EL (cell line): ENCODE measurements at places on chromosomes 1 and 21.

DNA sequence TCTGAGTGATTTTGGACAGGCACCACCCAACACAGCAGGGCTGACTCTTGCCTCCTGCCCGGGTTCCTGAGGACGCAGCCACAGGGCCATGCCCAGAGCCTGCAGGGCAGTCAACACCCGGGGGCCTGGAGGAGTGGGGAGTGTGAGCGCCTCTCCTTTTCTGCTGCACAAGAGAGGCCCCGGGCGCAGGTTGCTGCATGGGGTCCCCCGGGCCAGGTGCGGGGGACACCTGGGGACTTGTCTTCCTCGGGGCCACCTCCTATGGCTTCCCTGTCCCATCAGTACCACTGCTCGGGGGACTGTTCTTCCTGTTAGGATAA lies 6.9 kb upstream of the TTC34 start:
- no peak for DNase-seq

DNA sequence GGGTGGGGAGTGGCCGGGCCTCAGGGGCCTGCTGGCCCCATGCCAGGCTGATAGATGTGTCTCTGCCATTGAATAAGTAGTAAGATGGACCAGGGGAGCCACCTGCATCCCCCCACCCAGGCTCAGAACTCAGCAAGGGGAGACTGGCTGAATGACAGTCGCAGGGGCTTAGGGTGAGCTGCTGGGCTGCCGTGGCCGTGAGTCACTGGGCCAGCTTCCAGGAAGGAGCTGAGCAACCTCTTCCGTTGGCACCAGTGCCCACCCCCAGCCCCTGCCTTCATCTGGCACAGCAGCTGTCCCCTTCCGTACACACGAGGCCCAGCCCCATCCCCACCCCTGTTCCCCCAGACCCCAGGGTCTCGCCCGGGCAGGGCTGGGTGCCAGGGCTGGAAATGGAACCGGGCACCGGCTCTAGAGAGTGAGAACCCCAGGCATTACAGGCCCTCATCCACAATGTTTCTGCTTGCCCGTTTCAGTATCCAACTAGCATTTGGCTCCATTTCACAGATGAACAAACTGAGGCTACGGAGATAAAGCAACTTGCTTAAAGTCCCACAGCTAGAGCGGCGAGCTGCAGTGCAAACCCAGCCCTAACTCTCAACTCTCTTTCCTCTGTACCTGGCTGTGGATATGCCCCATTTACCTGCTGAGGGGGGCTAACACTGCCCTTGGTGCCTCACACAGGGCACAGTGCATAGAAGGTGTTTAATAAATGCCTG lies 10.2 kb downstream of the WNT4 start:
- DNase-seq, result peak; percentile 78

- no peak for DNase-seq
Observed at GRCh38 chr21:36171336-36171735, 14.7 kb downstream of the DOP1B start.

- DNase-seq, result no peak
Observed at GRCh38 chr1:246768403-246769020, 44.3 kb downstream of the SCCPDH start.

DNA sequence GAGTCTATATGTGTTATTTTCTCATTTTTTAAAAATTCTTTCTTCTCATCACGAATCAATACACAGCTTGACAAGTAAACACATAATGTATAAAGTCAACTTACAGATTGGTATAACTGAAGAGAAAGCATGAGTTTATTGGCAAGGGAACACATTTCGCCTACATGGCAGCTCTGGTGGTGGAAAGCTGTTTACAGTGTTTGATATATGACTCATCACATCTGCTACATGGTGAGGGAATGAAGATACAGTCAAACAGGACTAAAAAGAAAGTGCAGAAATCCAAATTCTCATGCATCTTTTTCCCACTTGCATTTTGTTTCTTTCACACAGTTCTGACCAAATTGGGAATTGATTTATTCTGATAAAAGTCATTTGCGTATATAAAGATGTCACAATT lies 122.2 kb upstream of the ADGRL4 start:
- peak; percentile 79 for DNase-seq

DNA sequence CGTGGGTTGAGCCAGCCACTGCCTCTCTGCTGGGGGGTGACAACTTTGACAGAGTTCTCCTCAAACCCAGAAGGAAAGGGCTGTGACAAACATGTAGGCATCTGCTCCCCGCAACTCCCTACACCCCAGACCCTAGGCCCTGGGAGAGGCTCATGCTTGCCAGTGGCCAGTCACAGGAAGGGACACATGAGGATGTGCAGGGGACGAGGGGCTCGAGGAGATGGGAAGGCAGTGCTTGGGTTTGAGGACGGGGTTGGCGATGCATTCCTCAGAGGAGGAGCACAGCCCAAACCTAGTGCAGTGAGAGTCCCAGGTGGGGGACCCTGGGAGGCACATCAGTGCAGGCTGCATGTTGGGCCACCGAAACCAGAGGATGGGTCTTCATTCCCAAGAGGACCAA lies 62.1 kb downstream of the STUM start:
- no peak for DNase-seq

- no peak for DNase-seq
Observed at GRCh38 chr21:45988366-45989347, 7.1 kb downstream of the COL6A1 start.

DNA sequence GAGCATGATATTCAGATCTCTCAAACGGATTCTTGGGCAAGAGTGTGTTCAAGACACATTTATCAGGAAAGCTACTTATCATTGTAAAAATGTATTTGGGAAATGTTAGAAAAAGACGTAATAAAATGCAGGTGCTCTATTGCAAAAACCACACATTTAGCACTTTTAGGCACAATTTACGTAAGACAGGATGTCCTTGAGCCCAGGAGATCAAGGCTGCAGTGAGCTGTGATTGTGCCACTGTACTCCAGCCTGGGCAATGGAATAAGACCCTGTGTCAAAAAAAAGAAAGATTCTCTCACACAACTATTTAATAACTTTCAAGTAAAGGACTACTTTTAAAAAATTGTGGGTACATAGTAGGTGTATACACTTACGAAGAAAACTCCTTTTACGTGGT lies 18.4 kb downstream of the SLC25A33 start:
- DNase-seq, result no peak

- DNase-seq, result peak; percentile 42
Observed at GRCh38 chr1:6753320-6754140, 31.7 kb upstream of the CAMTA1 start.

GRCh38 chr21:21045518-21045917 lies 47.3 kb downstream of the NCAM2 start:
- no peak for DNase-seq

- no peak for DNase-seq
Observed at GRCh38 chr21:35461700-35462099, 412.6 kb upstream of the RUNX1 start.

GRCh38 chr1:41009466-41009865 lies 12.1 kb downstream of the SLFNL1 start:
- no peak for DNase-seq

GRCh38 chr1:243582326-243582725 lies 267.7 kb downstream of the AKT3 start:
- DNase-seq, result peak; percentile 67

- no peak for DNase-seq
Observed at GRCh38 chr1:211231873-211232272, 27.3 kb upstream of the RCOR3 start.

DNA sequence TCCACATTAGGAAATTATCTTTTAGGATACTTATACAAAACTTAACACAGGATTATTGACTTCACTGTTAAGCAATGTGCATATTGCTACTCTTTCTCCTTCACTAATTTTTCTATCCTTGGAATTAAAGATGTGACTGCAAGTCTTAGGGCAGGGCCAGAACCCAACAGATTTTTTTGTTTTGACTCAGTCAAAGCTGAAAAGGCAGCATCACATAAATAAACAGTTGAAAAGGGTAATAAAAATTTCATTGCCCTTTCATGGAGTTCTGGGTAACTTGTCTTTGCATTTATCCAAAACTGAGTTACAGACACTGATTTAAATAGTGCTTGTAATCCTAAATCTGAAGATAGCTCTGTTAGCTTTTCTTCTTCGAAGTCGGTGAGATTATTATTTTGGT lies 1.9 kb upstream of the TMEM35B start:
- peak; percentile 57 for DNase-seq

DNA sequence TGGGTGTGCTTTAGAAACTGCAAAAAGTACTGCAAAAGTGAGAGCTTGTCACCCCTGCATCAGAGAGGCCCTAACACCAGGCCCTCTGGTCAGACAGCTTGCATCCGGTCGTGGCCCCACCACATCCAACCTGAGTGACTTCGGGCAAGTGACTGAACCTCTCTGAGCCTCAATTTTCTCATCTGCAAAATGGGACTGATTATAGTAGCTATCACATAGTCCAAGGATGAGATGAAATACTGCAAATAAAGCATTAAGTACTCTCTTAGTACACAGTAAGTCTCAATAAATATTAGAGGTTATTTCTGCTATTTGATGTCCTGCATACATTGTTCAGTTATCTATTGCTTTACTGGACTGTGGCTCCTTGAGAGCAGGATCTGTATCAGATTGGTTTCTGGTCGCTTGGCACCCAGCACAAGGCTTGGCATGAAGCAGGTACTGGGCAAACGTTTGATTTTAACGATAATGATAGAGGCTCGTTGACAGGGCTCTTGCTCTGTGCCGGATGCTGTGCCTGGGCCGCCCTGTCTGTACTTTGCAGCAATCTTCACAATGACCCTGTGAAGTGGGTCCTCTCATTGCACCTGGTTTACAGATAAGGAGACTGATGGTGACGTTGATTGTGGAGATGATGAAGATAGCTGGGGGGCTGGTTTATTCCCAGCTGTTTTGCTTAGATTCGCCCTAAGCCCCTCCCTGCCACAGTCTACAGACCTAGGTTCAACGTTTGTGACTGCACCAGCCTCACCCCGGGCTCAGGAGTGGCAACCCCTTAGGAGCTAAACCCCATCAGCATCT lies 43.6 kb downstream of the RAP1GAP start:
- DNase-seq, result no peak

- peak; percentile 72 for DNase-seq
Observed at GRCh38 chr1:55970526-55971110, 608.7 kb downstream of the PLPP3 start.

GRCh38 chr21:17466166-17466565 lies 46.7 kb upstream of the CXADR start:
- peak; percentile 70 for DNase-seq

DNA sequence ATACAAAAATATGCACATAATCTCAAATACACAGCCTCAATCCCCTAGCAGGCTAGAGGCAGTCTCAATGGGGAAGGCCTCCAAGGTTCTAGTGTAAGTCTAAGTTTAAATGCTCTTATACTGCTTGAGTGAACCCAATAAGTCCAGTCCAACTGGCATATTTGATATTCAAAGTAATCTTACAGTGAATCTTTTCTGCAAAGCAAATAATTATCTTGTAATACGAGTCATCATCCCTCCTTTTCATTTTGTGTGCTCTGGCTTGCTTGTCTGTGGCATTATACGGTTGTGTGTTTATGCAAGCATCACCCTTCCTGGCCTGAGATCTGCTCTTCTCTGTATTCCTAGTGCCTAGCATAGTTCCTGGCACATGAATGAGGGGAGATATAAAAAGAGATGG lies 166.9 kb upstream of the HMGB4 start:
- no peak for DNase-seq

DNA sequence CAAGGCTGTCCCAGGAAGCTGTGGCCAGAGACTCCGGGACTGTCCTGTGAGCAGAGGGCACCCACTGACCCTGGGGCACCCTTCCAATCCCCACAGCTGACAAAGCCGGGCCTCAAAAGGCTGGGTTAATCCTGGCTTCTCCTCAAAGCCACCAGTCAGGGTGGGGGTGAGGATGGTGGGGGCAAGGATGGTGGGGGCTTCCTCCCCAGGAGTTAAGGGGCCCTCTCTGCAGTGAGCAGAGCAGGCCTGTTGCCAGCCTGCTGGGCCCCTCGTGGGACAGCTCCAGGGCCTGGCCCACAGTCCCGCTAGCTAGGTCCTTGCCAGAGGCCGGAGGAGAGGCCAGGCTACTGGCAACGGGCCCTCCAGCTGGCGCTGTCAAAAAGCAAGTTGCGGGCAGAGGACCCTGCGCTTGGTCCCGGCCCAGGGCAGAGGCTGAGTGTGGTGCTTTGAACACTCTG lies 37.9 kb upstream of the CCDC27 start:
- no peak for DNase-seq

- peak; percentile 1 for DNase-seq
Observed at GRCh38 chr21:17660452-17660851, 47.8 kb upstream of the BTG3 start.

- DNase-seq, result no peak
Observed at GRCh38 chr1:205444300-205444930, 11.4 kb downstream of the BLACAT1 start.

- peak; percentile 67 for DNase-seq
Observed at GRCh38 chr1:63746129-63746864, 27.5 kb upstream of the ROR1 start.

DNA sequence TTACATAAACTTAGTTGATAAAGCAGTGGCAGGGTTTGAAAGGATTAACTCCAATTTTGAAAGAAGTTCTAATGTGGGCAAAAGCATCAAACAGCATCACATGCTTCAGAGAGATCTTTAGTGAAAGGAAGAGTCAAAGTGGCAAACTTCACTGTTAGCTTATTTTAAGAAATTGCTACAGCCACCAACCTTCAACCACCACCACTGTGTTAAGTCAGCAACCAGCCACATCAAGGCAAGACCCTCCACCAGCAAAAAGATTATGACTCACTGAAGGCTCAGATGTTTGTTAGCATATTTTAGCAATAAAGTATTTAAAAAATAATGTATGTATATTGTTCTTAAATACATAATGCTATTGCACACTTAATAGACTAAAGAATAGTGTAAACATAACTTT lies 21.3 kb upstream of the MAGI3 start:
- no peak for DNase-seq

- DNase-seq, result peak; percentile 40
Observed at GRCh38 chr1:116855191-116855619, 54.5 kb upstream of the PTGFRN start.

- no peak for DNase-seq
Observed at GRCh38 chr1:91979383-91979782, 30.2 kb downstream of the BRDT start.

GRCh38 chr1:78038491-78038939 lies 7.3 kb upstream of the GIPC2 start:
- DNase-seq, result peak; percentile 37
